Nasal cavity respiratory epithelium epithelial cell of viscerocranial mucosa (primary cell): ENCODE measurements at places on chromosomes 11 and 22. TPM values are rescaled to one million over a fixed set of nuclear protein-coding genes. Genes with fewer than 3 reads are reported as not detected.

TREH gene
- total RNA-seq, result not detected in 2 replicates

ACAT1 gene
- total RNA-seq, result 20.2 and 42.0 TPM in 2 replicates

CHRNA10 gene
- total RNA-seq, result 0.34 and 1.00 TPM in 2 replicates

DAGLA gene
- under 0.01 and 2.2 TPM in 2 replicates for total RNA-seq

FAM180B gene
- not detected in 2 replicates for total RNA-seq

TRIM49 gene
- total RNA-seq, result not detected in 2 replicates

BCO2 gene
- 0.68 and 1.6 TPM in 2 replicates for total RNA-seq

TRPC6 gene
- total RNA-seq, result under 0.01 and 0.21 TPM in 2 replicates

CHST1 gene
- total RNA-seq, result 0.14 and 1.7 TPM in 2 replicates

TLCD5 gene
- 1.4 and 2.2 TPM in 2 replicates for total RNA-seq

NLRP6 gene
- total RNA-seq, result not detected in 2 replicates

RFPL1 gene
- total RNA-seq, result not detected in 2 replicates

HIRA gene
- 19.8 and 40.2 TPM in 2 replicates for total RNA-seq

RFPL3 gene
- total RNA-seq, result not detected in 2 replicates
